ENCODE measurements at places on chromosomes 3 and 15.

- DNase-seq, result no peak
Observed at GRCh38 chr3:191549357-191549756, 88.4 kb downstream of the PYDC2 start.

- DNase-seq, result no peak
Observed at GRCh38 chr3:54506603-54507002, 384.3 kb downstream of the CACNA2D3 start.

DNA sequence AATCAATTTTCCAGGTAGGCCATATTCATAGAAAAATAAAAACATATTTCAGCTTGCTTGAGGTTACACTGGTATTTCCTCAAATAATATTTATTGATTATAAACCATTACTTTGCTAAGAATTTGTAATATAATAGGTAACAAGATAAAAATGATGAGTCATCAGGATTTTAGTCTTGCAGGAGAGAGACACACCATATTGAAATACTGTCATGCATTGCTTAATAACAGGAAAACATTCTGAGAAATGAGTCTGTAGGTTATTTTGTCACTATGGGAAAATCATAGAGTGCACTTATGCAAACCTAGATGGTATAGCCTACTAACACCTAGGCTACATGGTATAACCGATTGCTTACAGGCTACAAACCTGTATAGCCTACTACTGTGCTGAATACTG is 990.5 kb downstream of the OTOL1 start:
- no peak for DNase-seq

GRCh38 chr3:42742688-42743087 is 30.4 kb downstream of the CCDC13 start:
- no peak for DNase-seq

DNA sequence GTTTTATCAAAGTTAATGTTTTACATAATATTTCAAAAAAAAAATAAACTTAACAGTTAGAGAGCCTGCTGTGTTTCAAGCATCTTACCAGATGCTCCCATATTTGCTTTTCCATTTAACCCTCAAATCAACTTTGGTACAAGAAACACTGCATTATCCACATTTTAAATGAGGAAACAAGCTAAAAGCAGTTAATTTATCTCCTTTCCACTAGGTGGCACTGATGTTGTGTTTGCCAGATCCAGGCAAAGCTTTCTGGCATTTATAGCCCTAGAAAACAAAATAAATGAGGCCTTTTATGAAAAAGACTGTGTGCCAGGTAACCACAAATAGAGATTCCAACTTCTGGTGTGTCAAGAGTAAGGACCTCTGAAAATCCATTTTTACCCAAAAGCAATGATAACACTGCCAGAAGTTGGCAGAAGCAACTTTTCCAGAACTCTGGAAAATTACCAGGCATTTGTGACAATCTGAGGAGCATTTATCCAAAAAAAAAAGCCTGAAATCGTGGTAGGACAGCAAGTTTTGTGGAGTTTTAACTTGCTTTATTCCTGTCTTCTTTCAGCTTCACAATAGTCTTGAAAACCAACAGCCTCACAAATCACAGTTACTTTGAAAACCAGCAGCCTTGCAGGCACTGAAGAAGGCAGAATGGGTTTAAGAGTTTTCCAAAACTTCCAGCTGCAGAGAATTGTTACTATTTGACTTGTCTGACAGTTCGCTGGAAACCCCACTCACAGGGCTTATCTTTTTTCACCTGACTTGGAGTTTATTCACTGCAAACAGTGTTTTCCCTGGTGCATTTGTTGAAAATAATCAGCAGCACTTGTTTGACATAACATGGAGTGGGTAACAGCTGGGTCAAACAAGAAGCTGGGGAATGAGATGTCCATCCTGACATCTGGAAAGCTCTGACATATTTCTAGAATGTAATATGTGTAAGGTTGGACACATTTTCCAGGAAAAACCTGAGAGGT is 9.2 kb downstream of the FAM162A start:
- DNase-seq, result no peak
